Activated naive CD8-positive, alpha-beta T cell treated with anti-CD3 and anti-CD28 coated beads, Interleukin-2, amount 50 U/mL, for 16 hours (primary cell): ENCODE measurements at places on chromosomes 5 and 9.

DNA sequence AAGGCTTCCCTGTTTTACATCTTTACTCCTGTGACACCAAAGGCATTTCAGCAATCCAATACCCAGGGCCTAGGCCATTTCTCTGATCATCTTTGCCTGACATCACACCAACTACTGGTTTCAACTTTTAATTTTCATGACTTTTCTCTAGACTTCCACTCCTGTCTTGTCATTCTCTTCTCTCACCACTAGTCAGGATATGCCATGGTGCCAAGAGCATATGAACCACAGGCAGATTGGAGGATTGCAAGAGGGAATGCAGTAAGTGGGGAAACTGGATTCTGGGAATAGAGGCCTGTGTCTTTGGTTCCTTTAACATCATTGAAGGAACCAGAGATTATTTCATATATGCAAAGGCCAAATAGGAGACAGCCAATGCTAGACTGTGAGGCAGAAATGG, 69.3 kb downstream of the ANKRD31 start:
- DNase-seq: no peak

DNA sequence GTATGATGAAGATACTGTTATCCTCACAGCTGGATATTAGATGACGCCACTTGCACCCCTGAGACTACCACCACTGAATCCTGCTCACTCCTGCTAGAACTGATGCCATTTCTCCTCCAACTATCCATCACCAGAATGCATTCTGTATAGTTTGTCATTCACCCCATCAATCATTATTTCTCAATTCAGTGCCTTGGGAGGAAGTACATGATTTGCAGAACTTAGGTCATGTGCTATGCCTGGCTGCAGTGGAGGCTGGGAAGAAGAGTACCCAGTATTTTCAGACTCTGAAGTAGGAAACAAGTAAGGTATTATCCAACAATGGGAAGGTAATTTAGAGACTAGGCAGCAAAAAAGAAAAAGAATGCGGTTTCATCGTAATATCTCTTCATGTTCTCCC, 26.2 kb upstream of the HSD17B4 start:
- no peak for DNase-seq

DNA sequence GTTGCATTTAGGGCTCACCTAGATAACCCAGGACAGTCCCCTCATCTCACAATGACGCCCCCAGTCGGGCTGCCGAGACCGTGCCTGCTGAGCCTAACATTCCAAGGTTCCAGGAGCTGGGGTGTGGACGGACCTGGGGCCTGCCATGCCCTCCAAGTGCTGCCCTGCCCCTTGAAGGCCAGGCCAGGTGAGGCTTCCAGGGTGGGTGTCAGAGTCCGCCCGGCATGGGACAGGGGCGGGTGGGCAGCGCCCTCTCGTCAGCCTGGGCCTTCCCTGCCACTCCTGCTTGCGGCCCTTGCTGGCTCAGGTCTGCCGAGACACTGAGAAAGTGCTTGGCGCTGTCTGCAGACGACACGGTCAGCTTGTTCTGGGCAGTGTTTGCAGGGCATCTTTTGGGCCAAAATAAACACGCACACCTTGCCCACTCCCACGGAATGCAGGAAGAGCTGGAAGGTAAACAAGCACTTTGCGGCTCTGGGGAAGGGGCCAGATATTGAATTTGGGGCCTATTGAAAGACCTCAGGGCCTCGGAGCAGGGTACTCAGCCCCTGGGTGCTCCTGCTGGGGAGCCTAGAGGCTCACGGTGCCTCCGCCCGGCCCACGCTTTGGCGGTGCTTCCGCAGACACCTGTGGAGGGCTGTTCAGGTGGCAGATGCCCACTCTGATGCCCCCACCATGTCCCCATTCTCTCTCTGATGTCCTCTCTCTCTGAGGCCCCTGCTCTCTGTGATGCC, 4.2 kb upstream of the SCGB3A1 start:
- no peak for DNase-seq

GRCh38 chr5:127563136-127563535, 45.7 kb downstream of the PRRC1 start:
- DNase-seq: no peak

GRCh38 chr9:84703793-84704192, 34.3 kb downstream of the NTRK2 start:
- no peak for DNase-seq

DNA sequence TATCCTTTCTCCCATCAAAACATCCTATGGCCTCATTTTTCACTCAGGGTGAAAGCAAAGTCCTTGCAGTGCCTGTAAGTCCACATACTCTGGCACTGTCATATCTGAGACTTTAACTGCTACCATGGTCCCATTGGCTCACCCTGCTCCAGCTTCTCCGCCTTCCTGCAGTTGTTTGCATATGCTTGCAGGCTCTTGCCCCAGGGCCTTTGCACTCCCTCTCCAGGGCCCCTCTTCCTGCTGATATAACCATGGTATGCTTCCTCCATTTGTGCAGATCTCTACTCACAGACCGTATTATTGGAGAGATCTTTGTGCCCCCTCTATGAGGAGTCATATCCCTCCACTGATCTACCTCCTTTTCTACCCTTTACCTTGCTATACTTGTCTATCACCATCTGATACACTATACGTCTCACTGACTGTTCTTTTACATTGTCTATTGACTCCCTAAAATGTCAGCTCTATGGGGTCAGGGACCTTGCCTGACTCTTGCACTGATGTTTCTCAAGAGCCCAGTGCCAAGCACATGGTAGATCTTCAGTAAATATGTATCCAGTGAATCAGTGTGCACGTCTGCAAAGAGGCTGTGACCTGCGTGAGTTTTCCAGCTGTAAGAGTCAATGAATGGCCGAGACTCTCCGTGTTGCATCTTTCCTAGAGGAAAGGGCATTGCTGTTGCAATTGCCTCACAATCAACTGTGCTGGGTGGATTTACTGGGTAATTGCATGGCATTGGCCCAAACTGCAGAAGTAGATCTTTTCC, 81.7 kb upstream of the CPEB4 start:
- DNase-seq: no peak

- DNase-seq: no peak
These were observed 52.8 kb downstream of the CAST start for GRCh38 chr5:96714951-96715451.

- no peak for DNase-seq
These were observed 33.6 kb upstream of the TRIM32 start for GRCh38 chr9:116653348-116654058.

DNA sequence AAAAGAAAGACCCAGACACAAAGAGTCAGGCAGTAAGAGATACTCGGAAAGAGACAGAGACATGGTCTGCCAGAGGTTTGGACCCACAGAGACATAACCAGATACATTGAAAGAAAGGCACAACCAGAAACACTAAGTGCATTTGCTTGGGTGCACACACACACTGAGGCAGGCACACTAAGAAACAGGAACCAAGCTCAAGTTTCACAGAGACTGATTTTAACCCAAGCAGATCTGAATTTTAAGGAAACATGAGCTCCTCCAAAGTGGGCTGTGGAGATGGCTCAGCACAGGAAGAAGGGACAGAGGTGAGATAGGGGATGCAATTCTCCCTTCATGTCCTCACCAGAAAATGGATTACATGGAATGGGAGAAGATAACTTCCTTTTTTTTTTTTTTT, 9.5 kb downstream of the AQP3 start:
- DNase-seq: no peak

DNA sequence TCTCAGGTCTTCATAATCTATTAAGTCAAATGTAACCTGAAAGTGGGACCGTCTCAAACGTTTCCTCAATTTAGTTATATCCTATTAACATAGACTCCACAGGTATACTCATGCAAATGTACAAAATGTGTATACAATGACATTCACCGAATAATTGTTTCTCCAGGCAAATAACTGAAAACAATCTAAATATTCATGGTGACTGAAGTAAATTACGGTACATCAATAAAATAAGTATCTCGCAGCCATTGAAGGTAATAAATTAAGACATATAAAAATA, 482 bp downstream of the IARS1 start:
- DNase-seq: no peak

- no peak for DNase-seq
These were observed 145.1 kb downstream of the IRX1 start for GRCh38 chr5:3740546-3741373.

GRCh38 chr5:143121135-143121475, 282.4 kb downstream of the NR3C1 start:
- DNase-seq: no peak

DNA sequence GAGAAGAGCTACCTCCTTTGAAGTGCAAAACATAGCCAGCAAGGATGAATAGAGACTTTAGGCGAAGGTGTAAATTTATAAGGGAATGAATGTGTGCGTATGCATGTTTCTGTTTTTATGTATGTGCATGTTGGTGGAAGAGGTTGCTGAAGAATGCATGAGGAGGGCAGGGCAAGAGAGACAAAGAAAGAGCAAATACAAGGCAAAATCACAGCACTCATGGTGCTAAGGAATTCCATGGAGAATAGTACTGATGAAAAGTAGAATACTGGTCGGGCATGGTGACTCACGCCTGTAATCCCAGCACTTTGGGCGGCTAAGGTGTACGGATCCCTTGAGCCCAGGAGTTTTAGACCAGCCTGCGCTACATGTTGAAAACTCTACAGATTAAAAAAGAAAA, 762.1 kb upstream of the PTPRD start:
- no peak for DNase-seq

GRCh38 chr9:112891521-112891920, 845 bp upstream of the SLC46A2 start:
- DNase-seq: no peak

- DNase-seq: no peak
These were observed 1530.6 kb upstream of the CDH6 start for GRCh38 chr5:29662876-29663275.

DNA sequence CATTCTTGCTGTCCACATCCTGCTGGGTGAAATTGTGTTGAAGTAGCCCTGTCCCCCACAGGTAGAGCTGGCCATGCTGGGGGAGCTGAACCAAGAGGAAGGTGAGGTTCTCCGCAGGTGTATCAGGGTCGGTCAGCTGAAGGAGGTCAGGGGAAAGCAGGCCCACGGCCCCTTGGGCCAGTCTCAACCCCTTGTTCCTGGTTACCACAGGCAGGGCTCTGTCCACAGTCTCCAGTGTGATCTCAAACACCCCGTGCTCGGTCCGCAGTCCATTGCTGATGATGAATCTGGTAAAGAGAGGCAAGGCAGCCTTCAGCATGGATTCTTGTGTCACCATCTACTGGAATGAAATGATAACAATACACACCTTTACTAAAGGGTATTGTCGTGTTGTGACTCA, 53.4 kb upstream of the CER1 start:
- DNase-seq: no peak

DNA sequence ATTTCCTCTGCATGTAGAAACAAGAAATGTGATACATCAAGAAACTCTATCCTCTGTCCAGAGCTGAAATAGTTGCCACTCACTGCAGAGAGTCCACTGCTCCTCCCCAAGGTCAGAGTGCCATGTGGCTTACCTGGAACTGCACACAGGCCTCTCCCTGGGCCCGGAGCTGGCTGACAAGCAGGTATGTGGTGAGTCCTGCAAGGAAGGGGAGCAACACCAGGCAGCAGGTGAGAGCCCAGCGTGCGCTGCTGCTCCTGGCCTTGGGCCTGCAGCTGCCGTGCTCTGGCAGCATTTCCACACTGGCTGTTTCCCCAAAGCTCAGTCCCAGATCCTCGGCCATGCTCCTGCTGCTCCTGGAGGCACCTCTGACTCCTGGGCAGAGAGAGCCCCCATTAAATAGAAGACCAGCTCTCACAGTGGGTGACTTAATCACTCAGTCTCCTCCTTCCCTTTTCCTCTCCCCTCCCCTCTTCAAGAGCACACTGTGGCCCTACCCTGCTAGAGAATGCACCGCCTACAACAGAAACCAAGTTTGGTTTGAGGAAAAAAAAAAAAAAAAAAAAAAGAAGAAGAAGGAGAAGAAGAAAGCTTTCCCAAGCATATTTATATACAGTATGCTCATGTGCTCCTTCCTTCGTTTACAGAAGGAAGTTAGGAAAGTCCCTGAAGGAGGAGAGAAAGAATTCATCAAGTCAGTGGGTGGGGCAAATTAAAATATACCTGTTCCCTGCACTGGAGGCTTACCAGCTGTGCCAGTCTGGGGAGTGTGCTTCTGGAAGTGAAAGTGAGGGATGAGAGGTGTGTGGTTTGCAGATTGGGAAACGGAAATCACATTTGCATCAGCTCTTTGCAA, at the start of gene TNFSF15:
Gene TNFSF15, minus strand, starts transcription at position 370 of the 856 bp plus-strand sequence. Its CDS starts 27 bp downstream, at position 343.
- no peak for DNase-seq

DNA sequence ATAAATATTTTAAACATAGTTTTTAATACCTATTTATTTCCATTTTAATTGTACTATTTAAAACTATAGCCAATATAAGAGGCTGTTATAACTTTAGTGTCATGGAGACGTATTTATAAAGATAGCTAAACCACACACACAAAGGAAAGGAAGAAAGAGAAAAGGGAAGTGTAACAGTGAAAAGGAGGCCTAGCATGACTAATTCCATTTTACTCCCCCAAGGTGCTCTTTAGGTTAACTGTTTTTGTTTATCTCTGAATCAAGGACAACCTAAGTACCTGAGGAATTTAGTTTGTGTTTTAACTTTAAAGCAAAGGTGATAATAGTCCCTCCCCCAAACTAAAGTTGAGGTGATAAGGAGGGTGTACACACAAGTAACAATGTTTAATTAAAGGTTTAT, 1188.9 kb upstream of the C9orf72 start:
- DNase-seq: no peak

DNA sequence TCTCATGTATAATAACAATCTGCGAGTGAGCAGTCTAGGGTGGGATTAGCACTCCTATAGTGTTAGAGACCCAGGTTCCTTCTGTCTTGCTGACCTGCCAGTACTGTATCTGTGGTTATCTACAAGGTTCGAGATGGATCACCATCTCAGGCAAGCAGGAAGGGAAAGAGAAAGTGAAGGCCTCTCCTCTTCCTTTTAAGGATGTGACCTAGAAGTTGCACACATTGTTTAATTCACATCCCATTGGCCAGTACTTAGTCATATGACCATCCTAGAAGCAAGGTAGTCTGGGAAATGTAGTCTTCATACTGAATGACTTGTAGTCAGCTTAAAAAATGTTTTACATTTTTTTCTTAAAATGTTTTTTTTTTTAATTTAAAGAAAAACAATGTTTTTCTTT, 168.6 kb downstream of the CARTPT start:
- DNase-seq: no peak

DNA sequence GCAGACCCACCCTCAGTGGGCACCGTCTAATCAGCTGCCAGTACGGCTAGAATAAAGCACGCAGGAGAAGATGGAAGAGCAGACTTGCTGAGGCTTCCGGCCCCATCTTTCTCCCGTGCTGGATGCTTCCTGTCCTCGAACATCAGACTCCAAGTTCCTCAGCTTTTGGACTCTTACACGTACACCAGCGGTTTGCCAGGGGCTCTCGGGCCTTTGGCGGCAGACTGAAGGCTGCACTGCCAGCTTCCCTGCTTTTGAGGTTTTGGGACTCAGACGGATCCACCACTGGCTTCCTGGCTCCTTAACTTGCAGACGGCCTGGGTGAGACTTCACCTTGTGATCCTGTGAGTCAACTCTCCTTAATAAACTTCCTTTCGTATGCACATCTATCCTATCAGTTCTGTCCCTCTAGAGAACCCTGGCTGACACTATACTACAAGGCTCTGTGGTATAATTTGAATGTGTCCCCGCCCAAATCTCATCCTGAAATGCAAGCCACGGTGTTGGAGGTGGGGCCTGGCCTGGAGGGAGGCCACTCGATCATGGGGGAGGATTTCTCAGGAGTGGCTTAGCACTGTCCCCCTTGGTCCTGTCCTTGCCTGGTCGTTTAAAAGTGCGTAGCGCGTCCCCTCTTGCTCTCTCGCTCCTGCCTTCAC, 31.1 kb upstream of the NRARP start:
- no peak for DNase-seq

GRCh38 chr9:87229108-87229507, 268.6 kb upstream of the DAPK1 start:
- DNase-seq: no peak
